ENCODE measurements at places on chromosomes 11 and 22.

- DNase-seq = no peak
Measured at GRCh38 chr11:92295175-92296137, 70.8 kb downstream of the FAT3 start.

- no peak for DNase-seq
Measured at GRCh38 chr11:68950762-68951161, 30.0 kb downstream of the MRGPRD start.

DNA sequence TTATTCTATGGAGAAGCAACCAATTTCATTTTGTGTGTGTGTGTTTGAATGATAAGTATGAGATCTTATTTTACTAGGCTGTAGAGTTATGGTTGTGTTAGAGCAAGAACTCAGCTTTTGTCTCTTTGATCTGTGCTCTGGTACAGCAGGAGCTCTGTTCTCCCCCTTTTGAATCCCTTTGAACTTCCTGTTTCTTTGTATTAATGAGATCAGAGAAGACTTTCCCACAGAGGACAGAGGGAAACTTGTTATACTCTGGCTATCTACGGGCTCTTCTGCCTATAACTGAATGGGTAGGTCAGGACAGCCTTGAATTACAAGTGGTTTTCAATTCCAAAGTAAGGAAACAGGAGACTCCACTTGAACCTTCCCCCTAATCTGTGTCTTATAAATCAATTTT is 1015.0 kb upstream of the RAG2 start:
- no peak for DNase-seq

DNA sequence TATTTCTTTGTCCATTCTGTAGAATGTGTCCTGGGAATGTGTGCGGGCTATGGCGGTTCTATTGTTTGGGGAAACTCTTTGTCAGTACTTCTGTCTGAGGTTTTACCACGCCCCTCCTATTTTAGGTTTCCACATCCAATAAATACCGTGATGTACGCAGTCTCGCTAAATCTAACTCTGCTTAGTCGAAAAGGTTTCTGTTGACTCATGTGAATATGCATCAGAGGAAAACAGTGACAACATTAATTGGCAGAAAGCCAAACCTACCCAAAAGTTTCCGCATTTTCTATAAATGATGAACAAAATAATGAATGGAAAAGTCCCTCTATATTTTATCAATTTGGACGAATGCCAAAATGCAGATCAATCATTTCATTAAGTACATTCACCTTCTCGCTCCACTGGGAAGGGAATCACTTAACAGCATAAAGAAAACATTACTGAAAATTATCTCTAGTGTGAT is 143.4 kb downstream of the MAML2 start:
- DNase-seq = no peak

GRCh38 chr22:27238935-27239510 is 562.5 kb downstream of the MN1 start:
- DNase-seq = peak; percentile 25

GRCh38 chr11:68497761-68498160 is 37.2 kb downstream of the PPP6R3 start:
- DNase-seq = no peak

DNA sequence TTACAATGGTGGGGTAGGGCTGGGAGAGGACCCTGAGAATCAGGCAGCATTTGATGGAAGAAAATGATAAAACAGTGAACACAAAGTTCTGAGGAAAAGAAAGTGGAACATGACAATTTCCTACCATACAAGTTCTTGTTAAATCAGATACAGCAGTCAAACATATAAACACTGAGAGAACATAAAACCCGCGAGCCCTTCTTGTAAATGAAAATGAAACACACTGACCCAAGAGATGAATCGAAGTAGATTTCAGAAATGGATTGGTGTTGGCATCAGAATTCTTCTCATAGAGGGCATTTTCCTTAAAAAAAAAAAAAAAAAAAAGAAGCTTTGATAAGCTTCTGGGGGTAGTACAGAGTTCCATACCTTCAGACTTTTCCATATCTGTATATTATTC is 134.7 kb upstream of the TMEM45B start:
- DNase-seq = no peak

DNA sequence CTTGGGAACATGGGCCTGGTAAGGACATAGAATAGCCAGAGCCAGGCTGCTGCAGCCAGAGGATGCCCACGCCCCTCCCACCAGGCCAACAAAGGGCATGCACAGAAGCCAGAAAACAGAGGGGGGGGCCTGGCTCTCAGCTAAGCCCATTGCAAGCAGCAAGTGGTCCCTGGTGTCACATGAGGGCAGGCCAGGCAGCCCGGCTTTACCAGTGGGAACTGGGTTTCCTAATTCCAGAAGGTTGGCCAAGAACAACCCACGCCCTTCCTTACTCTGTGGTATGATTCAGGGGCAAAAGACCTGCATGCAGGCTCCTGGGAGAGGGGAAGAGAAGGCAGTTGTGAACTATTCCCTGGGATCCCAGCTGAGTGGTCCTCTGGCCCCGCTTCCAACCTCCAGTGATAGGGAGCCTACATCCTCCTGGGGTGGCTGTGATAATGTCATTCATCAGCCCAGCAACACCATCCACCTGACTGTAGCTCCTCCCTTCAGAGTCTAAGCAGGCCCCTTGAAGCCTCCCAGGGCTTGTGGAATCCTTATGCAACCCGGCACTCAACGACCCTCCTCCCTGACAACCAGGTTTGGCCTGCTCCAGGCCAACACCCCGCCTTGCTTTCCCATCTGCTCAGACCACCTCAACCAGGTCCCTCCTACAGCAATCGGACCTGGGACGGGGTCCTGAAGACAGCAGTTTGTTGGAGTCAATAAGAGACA is 62.1 kb upstream of the LMO1 start:
- DNase-seq = no peak

- no peak for DNase-seq
Measured at GRCh38 chr22:39362932-39363331, 13.1 kb downstream of the SYNGR1 start.
